ENCODE measurements at places on chromosomes 1 and 21.

- H3K27ac ChIP-seq, result no peak overlapping the region
- no peaks in the 10 kb centered on the region for H3K27me3 ChIP-seq
- H3K4me1 ChIP-seq, result no peaks in the 10 kb centered on the region
- H3K4me3 ChIP-seq, result no peak overlapping the region
- no peaks in the 10 kb centered on the region for H3K36me3 ChIP-seq
These were observed 36.2 kb downstream of the CAMK2N1 start for GRCh38 chr1:20449735-20450311.

DNA sequence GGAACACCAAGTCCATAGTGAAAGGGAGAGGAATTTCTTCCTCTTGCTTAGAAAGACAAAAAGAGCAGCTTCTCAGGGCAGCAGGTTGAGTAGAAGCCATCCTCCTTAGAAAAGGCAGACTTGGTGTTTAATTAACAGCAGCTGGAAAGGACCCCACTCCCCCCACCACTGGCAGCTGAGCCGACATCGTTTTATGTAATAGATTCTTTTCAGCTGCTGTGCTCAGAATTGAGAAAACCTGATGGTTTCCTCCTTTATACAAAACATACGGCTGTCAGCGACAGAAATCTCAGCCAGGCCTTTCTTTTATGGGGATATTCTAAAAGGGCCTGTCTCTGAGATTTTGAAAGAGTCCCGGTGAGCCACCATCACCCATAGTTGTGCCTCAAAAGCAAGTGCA lies 49.9 kb downstream of the MAN1C1 start:
- no peaks in the 10 kb centered on the region for H3K27me3 ChIP-seq
- H3K36me3 ChIP-seq, result no peaks in the 10 kb centered on the region
- no peak overlapping the region for H3K4me3 ChIP-seq
- no peak overlapping the region for H3K27ac ChIP-seq
- no peak for DNase-seq
- H3K4me1 ChIP-seq, result peaks cover 8% of the 10 kb centered on the region

GRCh38 chr1:62311473-62311943 lies 7.7 kb downstream of the KANK4 start:
- H3K4me3 ChIP-seq, result no peak overlapping the region
- H3K27ac ChIP-seq, result no peak overlapping the region
- H3K36me3 ChIP-seq, result peaks cover 6% of the 10 kb centered on the region
- no peak for DNase-seq
- peaks cover 42% of the 10 kb centered on the region for H3K4me1 ChIP-seq

DNA sequence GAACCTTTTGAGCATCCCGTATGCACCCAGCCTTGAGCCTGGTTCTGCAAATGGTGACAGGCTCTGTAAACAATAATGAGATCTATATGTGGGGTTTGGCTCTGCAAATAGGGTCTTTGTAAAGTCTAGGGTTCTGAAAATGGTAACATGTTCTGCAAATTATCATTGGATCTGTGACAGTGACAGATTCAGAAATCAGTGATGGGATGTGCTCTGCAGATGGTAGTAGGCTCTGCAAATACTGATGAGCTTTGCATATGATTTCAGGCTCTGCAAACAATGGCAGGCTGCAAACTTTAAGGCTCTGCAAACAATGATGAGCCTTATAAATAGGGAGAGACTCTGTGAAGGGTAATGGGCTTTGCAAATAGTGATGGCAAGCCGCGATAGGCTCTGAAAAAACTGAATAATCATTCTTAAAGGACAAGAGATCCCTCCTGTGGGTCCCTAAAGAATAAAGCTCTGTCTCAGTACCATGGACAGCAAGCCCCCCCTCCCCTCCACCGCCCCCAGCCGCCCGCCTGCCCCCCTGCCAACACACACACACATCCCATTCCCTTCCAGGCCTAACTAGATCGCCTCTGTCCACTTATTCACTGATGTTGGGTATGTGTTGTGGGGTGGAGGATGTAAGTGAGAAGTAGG lies 17.7 kb upstream of the DMBX1 start:
- peaks cover 15% of the 10 kb centered on the region for H3K27me3 ChIP-seq
- H3K27ac ChIP-seq, result no peak overlapping the region
- DNase-seq, result no peak
- no peak overlapping the region for H3K4me3 ChIP-seq
- H3K36me3 ChIP-seq, result no peaks in the 10 kb centered on the region
- peaks cover 2% of the 10 kb centered on the region for H3K4me1 ChIP-seq

GRCh38 chr1:18965206-18966173 lies 9.0 kb upstream of the IFFO2 start:
- DNase-seq, result peak; percentile 98
- no peak overlapping the region for H3K4me3 ChIP-seq
- H3K27me3 ChIP-seq, result no peaks in the 10 kb centered on the region
- no peaks in the 10 kb centered on the region for H3K36me3 ChIP-seq
- H3K27ac ChIP-seq, result no peak overlapping the region
- H3K4me1 ChIP-seq, result peaks cover 10% of the 10 kb centered on the region

GRCh38 chr21:31557421-31558188 lies 101.9 kb upstream of the SOD1 start:
- H3K4me1 ChIP-seq, result peaks cover 24% of the 10 kb centered on the region
- peak overlapping the region; percentile 86 for H3K4me3 ChIP-seq
- no peak overlapping the region for H3K27ac ChIP-seq
- peak; percentile 50 for DNase-seq

DNA sequence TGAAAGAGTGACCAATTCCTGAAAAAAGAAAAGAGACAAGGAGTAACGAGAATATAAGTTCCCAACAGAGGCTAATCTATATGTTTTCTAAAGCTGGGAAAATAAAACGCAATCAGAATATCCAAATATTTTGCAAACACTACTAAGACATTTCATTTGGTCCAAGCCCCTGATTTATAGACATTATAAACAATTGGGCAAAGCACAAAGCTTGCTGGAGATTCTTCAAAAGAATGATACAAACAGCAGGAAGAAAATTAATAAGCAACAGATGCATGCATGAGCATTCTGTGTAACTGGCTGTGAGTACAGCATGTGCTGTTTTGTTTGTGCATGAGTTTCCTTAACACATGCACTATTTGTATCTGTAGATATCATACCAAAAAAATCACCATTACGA lies 552.9 kb downstream of the LTN1 start:
- DNase-seq, result no peak
- H3K4me1 ChIP-seq, result no peaks in the 10 kb centered on the region
- H3K27ac ChIP-seq, result no peak overlapping the region

- H3K4me3 ChIP-seq, result no peak overlapping the region
- H3K27ac ChIP-seq, result no peak overlapping the region
These were observed 64.2 kb downstream of the IRF2BP2 start for GRCh38 chr1:234545517-234546386.

DNA sequence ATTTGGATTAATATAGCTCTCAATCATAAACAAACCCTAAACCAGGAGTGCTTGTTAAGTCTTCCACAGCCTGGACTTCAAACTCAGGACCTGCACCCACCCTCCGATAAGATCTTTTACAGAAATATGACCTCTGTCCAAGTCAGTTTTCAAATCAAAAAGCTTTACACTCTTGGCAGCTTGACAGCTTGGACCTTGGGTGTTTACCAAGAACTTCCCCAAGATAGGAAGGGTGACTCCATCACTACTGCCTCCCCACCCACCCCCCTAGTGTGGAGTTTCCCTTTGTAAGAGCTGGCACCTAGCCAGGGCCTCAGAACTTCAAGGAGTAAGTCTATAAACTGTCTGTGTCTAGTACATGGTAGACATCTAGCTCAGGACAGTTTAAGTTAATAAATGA lies 9.6 kb downstream of the BCAR3 start:
- no peak overlapping the region for H3K4me3 ChIP-seq
- peaks cover 22% of the 10 kb centered on the region for H3K4me1 ChIP-seq
- no peak overlapping the region for H3K27ac ChIP-seq

DNA sequence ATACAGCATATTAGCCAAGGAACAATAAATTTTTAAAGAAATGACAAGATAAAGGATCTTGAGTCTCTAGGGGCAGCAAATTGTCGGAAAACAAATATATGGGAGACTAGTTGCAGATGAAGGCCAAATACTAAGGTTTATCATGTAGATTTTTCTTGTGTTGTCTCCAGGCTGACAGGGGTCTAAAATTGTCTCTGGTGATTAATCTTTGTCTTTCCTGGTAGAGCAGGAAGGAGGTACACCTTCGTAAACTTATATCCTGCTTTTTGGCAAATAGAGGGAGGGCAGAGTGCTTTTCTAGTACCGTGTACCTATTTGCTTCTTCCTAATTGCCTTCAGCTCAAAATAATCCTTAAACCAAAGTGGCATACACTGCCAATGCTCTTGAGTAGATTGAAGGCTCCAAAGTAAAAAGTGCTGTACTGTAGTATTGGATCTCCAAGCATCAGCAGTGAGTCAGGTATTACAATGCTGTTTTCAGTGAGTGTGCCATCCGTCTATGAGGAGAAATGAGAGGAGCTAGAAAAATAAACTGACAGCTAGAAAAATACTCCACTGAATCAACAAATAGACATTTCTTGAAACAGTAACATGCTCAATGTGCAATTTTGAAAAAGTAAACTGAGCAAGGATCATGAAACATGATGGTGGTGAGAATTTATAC lies 1.8 kb upstream of the LEPR start:
- no peaks in the 10 kb centered on the region for H3K27me3 ChIP-seq
- peaks cover 3% of the 10 kb centered on the region for H3K36me3 ChIP-seq
- peaks cover 12% of the 10 kb centered on the region for H3K4me1 ChIP-seq
- peak overlapping the region; percentile 89 for H3K27ac ChIP-seq

DNA sequence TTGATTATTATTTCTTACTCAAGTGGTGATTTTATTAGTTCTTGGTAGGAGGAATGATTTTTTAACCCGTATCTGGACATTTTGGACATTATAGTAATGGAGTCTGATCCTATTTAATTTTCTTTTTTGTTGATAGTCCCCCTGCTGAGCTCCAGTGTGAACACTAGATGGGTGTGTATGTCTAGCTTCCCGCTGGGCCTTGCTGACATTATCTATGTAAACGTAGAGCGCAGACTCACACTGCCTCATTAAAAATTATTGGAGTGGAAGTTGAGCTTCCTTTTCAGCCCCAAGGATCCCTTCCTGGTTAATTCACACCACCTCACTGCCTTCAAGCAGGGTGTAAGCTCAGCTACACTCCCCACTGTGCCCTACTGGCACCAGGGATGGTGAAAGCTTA lies 467.6 kb upstream of the PKN2 start:
- H3K27me3 ChIP-seq, result no peaks in the 10 kb centered on the region
- H3K4me1 ChIP-seq, result no peaks in the 10 kb centered on the region
- no peaks in the 10 kb centered on the region for H3K36me3 ChIP-seq
- H3K4me3 ChIP-seq, result no peak overlapping the region
- no peak for DNase-seq
- H3K27ac ChIP-seq, result no peak overlapping the region

DNA sequence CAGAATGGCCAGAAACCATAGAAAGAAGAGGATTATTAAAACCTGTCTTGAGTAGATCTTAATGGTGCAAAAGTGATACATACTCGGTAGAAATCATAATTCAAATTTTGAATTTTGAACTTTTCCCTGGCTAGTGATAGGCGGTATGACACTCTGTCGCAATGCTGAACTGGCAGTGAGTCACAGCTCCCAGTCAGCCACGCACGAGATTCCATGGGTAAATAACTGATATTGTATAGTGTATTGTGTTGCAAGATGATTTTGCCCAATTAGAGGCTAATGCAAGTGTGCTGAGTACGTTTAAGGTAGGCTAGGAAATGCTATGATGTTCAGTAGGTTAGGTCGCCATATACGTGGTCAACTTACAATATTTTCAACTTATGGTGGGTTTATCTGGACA lies 207.0 kb downstream of the SIPA1L2 start:
- no peak overlapping the region for H3K4me3 ChIP-seq
- peaks cover 38% of the 10 kb centered on the region for H3K36me3 ChIP-seq
- no peaks in the 10 kb centered on the region for H3K27me3 ChIP-seq

GRCh38 chr1:173017792-173018191 lies 32.9 kb downstream of the TNFSF18 start:
- no peak for DNase-seq
- H3K27me3 ChIP-seq, result no peaks in the 10 kb centered on the region
- H3K36me3 ChIP-seq, result no peaks in the 10 kb centered on the region
- H3K27ac ChIP-seq, result no peak overlapping the region
- no peak overlapping the region for H3K4me3 ChIP-seq
- H3K4me1 ChIP-seq, result no peaks in the 10 kb centered on the region

DNA sequence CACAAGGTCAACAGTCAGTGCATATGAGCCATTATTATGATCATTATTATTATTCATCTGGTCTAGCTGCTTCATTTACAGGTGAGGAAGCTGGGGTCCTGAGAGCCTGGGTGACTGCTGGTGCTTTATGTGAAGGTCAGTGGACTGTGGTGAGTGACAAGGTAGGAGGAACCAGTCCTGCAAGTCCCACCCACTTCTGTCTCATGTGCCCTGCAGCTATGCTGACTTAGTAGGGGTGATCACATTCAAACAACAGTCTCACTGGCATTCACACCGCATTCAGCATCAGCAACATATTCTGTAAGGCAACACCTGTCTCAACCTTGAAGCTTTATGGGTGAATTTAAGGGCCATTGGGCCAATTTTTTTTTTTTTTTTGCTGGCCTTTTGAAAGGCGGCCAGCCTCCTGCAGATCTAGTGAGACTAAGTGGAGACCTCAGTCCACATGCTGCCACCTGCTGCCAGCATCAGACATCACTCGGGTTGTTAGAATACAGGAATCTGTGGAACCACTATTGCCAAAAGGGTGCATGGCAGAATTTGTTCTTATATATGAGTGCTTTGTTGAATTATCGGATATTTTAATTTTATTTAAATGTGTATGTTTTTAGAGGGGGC lies 59.9 kb upstream of the CACNA1E start:
- no peaks in the 10 kb centered on the region for H3K27me3 ChIP-seq
- H3K4me3 ChIP-seq, result no peak overlapping the region
- peak; percentile 62 for DNase-seq
- H3K4me1 ChIP-seq, result no peaks in the 10 kb centered on the region
- H3K27ac ChIP-seq, result no peak overlapping the region
- no peaks in the 10 kb centered on the region for H3K36me3 ChIP-seq

DNA sequence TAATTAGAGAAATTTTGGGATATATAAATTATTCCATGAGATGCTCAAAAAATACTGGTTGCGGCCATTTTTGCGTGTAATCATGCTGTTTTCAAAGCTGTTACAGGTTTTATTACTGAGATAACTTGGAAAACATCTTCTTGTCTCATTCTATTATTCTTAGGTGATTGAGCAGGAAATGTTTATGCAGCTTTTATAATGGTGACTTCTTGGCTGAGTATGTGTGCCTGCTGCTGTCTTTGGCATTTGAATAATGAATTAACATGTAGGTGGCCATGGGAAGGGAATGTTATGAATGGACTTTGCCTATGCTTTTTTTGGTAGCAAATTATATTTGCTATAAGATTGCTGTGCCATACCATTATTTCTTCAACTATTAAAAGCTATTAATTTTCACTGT lies 52.5 kb downstream of the RASAL2 start:
- no peaks in the 10 kb centered on the region for H3K36me3 ChIP-seq
- no peaks in the 10 kb centered on the region for H3K4me1 ChIP-seq
- no peak for DNase-seq
- no peaks in the 10 kb centered on the region for H3K27me3 ChIP-seq
- no peak overlapping the region for H3K4me3 ChIP-seq

- peaks cover 81% of the 10 kb centered on the region for H3K27me3 ChIP-seq
- no peak overlapping the region for H3K27ac ChIP-seq
- H3K36me3 ChIP-seq, result no peaks in the 10 kb centered on the region
- no peak overlapping the region for H3K4me3 ChIP-seq
- H3K4me1 ChIP-seq, result peaks cover 2% of the 10 kb centered on the region
- no peak for DNase-seq
These were observed 1.2 kb downstream of the RUNX3 start for GRCh38 chr1:24928689-24929397.

- no peak overlapping the region for H3K27ac ChIP-seq
- peaks cover 6% of the 10 kb centered on the region for H3K4me1 ChIP-seq
- DNase-seq, result peak; percentile 89
- no peaks in the 10 kb centered on the region for H3K27me3 ChIP-seq
These were observed 36.2 kb upstream of the BTG2 start for GRCh38 chr1:203268901-203269653.
